ENCODE measurements at places on chromosomes 5 and 9.

GRCh38 chr5:61397238-61397637 lies 65.2 kb downstream of the ZSWIM6 start:
- H3K4me3 ChIP-seq, result no peak overlapping the region
- no peak for DNase-seq
- no peaks in the 10 kb centered on the region for H3K27me3 ChIP-seq
- H3K27ac ChIP-seq, result no peak overlapping the region

GRCh38 chr9:113907282-113907681 lies 31.2 kb downstream of the ZNF618 start:
- no peaks in the 10 kb centered on the region for H3K4me1 ChIP-seq
- H3K27ac ChIP-seq, result no peak overlapping the region
- peaks cover 5% of the 10 kb centered on the region for H3K27me3 ChIP-seq
- no peak for DNase-seq
- no peak overlapping the region for H3K4me3 ChIP-seq
- no peaks in the 10 kb centered on the region for H3K36me3 ChIP-seq

GRCh38 chr5:141786700-141787099 lies 91.5 kb downstream of the PCDH1 start:
- H3K4me1 ChIP-seq, result no peaks in the 10 kb centered on the region
- no peak overlapping the region for H3K4me3 ChIP-seq
- peaks cover 16% of the 10 kb centered on the region for H3K27me3 ChIP-seq
- DNase-seq, result no peak

DNA sequence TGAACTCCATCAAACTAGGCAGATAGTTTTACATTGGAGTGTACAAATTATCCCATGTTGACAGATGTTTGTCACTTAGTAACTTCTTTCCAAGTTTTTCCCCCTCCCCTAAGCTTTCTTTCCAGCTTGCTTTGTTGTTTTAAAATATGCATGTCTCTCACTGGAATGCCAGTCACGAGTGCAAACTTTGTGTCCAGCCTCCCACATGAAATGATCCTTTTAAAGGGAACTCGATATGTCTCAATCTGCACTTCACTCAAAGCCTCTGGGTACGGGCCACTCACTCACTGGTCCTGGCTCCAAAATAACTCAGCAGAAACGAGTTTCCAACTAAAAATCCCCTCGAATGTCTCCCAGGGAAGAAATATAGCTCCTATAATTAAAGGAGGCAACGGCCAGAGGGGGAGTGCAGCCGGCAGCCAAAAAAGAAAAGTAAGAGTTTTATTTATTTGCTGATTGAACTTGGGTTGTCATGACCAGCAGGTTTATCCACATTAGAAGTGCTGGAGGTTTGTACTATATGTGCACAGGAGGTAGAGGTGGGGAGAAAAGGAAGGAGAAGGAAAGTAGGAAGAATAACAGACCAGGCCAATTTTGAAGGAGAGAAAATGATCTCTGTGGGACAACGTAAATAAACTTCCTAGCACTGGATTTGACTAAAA lies 17.5 kb downstream of the NR2F1 start:
- H3K4me3 ChIP-seq, result no peak overlapping the region
- no peak overlapping the region for H3K27ac ChIP-seq
- H3K4me1 ChIP-seq, result peaks cover 18% of the 10 kb centered on the region
- H3K27me3 ChIP-seq, result peaks cover 12% of the 10 kb centered on the region
- H3K36me3 ChIP-seq, result no peaks in the 10 kb centered on the region

DNA sequence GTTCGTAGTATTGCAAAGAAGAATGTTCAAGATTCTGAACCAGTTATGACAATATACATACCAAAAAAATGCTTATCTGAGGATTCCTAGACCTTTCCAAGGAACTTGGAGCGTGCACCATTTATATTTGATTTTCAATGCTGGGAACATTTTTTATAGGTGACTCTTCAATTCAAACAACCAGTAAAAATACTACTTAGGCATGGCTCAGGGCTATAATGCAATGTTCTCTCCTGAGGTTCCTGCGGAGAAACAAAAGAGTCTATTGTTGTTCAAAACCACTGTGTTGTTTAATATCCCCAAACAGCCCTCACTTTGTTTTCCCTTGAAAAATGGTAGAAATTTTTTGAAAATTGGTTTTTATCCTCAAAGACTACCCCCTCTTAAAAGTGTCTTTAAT lies 335.7 kb upstream of the IZUMO3 start:
- H3K4me3 ChIP-seq, result no peak overlapping the region
- H3K4me1 ChIP-seq, result no peaks in the 10 kb centered on the region
- no peak overlapping the region for H3K27ac ChIP-seq
- no peaks in the 10 kb centered on the region for H3K36me3 ChIP-seq
- no peak for DNase-seq

GRCh38 chr5:146877178-146877681 lies 1.3 kb downstream of the PPP2R2B start:
- peaks cover 23% of the 10 kb centered on the region for H3K4me1 ChIP-seq
- peaks cover 36% of the 10 kb centered on the region for H3K27me3 ChIP-seq
- peak overlapping the region; percentile 84 for H3K4me3 ChIP-seq

DNA sequence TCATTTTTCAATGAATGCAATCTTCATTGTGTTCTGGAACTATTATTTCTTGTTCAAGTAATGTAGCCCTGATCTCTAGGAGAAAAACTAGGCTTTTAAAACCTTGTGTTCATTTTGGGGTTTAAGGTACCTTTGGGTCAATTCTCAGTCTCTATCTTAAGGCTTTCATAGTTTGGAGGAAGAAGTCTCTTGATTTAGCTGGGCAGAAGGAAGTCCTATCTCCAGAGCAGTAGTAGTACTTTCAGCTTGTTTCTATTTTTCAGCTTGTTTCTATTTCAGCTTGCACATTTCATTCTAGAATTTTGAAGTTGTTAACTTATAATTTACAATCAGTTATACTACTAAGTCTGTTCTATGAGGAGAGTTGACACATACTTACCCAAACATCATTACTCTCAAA lies 15.2 kb downstream of the CSNK1G3 start:
- no peak overlapping the region for H3K4me3 ChIP-seq
- no peak overlapping the region for H3K27ac ChIP-seq
- DNase-seq, result no peak

DNA sequence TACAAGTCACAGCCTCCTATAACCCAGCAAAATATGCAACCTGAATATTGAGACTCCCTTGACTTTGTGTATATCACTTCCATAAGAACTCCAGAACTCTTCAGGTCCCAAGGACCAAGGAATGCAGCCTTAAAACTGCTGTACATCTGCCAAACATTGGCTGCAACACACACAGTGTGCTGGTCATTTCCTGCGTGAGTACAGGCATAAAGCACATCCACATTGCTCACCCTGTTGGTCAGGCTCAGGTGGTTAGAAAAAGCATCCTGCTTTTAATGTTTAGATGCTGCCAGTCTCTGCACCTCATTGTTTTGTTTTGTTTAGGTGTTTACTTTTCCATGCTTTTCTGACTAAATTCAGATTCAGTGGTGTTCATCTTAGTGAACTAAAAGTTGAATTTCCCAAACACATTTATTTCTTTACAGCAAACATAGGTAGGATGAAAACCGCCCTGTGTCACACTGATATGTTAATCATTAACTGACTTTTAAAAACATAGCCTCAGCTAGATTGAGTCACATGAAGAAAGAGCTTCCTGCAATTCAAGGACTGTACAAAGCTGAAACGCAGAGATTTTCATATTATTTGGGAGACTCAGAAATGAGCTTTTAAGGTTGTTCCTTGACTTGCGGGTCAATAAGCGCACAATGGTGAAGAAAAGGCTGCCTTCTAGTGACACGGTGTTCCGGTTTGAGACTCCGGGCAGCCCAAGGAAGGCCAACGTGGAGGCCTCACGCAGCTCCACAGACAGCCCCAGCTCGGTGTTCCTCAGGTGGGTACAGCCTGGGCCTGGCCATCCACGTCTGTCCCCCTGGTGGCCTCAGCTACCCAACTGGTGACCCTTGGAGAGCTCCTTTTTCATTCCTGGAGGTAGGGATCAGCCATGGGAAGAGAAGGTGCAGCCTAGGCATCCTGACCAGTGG lies 52.2 kb upstream of the GRAMD2B start:
- H3K27me3 ChIP-seq, result no peaks in the 10 kb centered on the region
- H3K36me3 ChIP-seq, result no peaks in the 10 kb centered on the region
- no peak overlapping the region for H3K4me3 ChIP-seq

GRCh38 chr5:133106343-133106742 lies 54.5 kb downstream of the HSPA4 start:
- peaks cover 17% of the 10 kb centered on the region for H3K4me1 ChIP-seq
- H3K4me3 ChIP-seq, result no peak overlapping the region
- no peak for DNase-seq
- H3K36me3 ChIP-seq, result peaks cover 53% of the 10 kb centered on the region
- peaks cover 4% of the 10 kb centered on the region for H3K27me3 ChIP-seq
- no peak overlapping the region for H3K27ac ChIP-seq

DNA sequence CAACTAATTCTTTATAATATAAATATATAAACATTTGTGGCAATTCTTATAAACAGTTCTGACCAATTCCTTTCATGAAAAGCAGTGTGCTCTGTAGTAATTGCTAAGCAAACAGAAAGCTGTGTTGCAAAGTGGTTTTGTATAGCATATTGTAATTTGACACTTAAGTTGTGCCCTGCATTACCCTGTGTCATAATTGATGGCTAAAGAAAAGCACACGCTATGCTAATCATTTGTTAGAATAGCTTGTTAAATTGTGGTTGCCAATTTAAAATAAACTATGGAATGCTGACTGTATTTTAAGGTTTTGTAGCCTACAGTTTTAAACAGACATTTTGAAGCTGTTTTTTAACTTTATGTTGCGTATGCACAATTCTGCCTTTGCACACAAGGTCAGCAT lies 140.0 kb downstream of the PBX3 start:
- H3K36me3 ChIP-seq, result no peaks in the 10 kb centered on the region
- H3K27ac ChIP-seq, result no peak overlapping the region
- H3K4me3 ChIP-seq, result no peak overlapping the region
- H3K27me3 ChIP-seq, result peaks cover 29% of the 10 kb centered on the region
- H3K4me1 ChIP-seq, result peaks cover 17% of the 10 kb centered on the region
- no peak for DNase-seq

GRCh38 chr5:55936100-55936693 lies 58.6 kb downstream of the IL6ST start:
- H3K27me3 ChIP-seq, result no peaks in the 10 kb centered on the region
- peaks cover 58% of the 10 kb centered on the region for H3K36me3 ChIP-seq
- peak; percentile 82 for DNase-seq
- H3K27ac ChIP-seq, result no peak overlapping the region
- peaks cover 15% of the 10 kb centered on the region for H3K4me1 ChIP-seq

- H3K27me3 ChIP-seq, result no peaks in the 10 kb centered on the region
- H3K4me3 ChIP-seq, result no peak overlapping the region
- no peaks in the 10 kb centered on the region for H3K36me3 ChIP-seq
- no peak for DNase-seq
Measured at GRCh38 chr5:21685522-21685921, 1167.6 kb downstream of the CDH12 start.

- H3K27me3 ChIP-seq, result no peaks in the 10 kb centered on the region
- H3K36me3 ChIP-seq, result peaks cover 8% of the 10 kb centered on the region
- H3K4me3 ChIP-seq, result no peak overlapping the region
- peak; percentile 85 for DNase-seq
- no peak overlapping the region for H3K27ac ChIP-seq
Measured at GRCh38 chr9:127503947-127504886, 52.9 kb downstream of the LRSAM1 start.

- H3K4me3 ChIP-seq, result no peak overlapping the region
- DNase-seq, result no peak
- no peaks in the 10 kb centered on the region for H3K4me1 ChIP-seq
- H3K36me3 ChIP-seq, result no peaks in the 10 kb centered on the region
- no peaks in the 10 kb centered on the region for H3K27me3 ChIP-seq
Measured at GRCh38 chr9:76643399-76644117, 120.7 kb upstream of the PCA3 start.

GRCh38 chr9:111898331-111899096 lies 1.9 kb downstream of the UGCG start:
- H3K27ac ChIP-seq, result no peak overlapping the region
- peaks cover 13% of the 10 kb centered on the region for H3K4me1 ChIP-seq
- no peak overlapping the region for H3K4me3 ChIP-seq
- no peaks in the 10 kb centered on the region for H3K27me3 ChIP-seq
- peaks cover 2% of the 10 kb centered on the region for H3K36me3 ChIP-seq

DNA sequence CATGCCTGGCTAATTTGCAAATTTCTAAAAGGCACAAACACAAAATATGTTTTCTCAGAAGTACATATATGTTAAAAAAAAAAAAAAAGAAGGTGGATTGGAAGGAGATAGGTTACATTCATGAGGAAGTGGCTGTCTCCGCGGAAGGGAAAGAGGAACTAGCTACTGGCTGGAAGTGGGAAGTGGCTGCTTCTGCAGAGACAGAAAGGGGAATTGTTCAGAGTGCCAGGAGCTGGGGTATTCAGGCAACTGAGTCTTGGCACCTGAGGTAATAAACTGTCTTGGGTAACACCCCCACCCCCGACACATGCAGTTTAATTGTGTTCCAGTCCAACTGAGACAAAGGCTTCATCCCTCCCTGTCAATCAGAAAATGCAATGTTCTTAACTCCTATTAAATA lies 45.6 kb downstream of the S1PR3 start:
- H3K4me3 ChIP-seq, result no peak overlapping the region
- no peak overlapping the region for H3K27ac ChIP-seq
- no peaks in the 10 kb centered on the region for H3K4me1 ChIP-seq
- H3K27me3 ChIP-seq, result peaks cover 41% of the 10 kb centered on the region
- DNase-seq, result no peak
- no peaks in the 10 kb centered on the region for H3K36me3 ChIP-seq

DNA sequence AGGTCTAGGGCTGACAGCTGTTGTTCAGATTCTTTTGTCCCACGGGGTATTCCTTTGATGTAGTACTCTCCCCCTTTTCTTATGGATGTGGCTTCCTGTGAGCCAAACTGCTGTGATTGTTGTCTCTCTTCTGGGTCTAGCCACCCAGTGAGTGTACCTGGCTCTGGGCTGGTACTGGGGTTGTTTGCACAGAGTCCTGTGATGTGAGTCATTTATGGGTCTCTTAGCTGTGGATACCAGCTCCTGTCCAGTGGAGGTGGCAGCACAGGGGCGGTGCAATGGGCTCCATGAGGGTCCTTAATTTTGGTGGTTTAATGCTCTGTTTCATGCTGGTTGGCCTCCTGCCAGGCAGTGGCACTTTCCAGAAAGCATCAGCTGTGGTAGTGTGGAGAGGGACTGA lies 161.3 kb downstream of the CAVIN4 start:
- H3K36me3 ChIP-seq, result no peaks in the 10 kb centered on the region
- no peaks in the 10 kb centered on the region for H3K4me1 ChIP-seq
- no peaks in the 10 kb centered on the region for H3K27me3 ChIP-seq
- H3K27ac ChIP-seq, result no peak overlapping the region
- H3K4me3 ChIP-seq, result no peak overlapping the region

DNA sequence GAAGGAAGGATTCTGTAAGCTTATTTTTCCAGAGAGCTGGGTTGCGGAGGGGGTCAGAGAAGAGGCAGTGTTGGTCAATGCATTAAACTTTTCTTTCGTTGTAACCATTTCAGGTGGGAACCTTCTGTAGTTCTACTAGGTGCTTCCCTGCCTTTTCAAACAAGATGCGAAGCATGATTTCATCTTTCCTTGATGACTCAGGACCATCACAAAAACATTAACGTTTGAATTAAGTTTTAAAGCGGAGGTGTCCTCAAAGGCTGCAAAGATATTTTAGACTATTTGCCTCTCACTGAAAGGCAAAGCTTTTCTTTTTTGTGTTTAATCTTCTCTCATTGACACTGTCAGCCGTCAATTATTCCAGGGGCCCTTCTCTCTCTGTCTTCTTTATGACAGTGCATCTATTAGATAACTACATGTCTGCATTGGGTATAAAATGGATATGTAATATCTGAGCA lies 26.3 kb upstream of the FAT2 start:
- H3K4me1 ChIP-seq, result peaks cover 12% of the 10 kb centered on the region
- H3K27ac ChIP-seq, result no peak overlapping the region
- H3K27me3 ChIP-seq, result peaks cover 45% of the 10 kb centered on the region
- no peaks in the 10 kb centered on the region for H3K36me3 ChIP-seq
- DNase-seq, result no peak
